EL (cell line): ENCODE measurements at places on chromosomes 12 and 14.
A peak's percentile ranks its signal among the peaks of the same experiment; 100 is the strongest.

DNA sequence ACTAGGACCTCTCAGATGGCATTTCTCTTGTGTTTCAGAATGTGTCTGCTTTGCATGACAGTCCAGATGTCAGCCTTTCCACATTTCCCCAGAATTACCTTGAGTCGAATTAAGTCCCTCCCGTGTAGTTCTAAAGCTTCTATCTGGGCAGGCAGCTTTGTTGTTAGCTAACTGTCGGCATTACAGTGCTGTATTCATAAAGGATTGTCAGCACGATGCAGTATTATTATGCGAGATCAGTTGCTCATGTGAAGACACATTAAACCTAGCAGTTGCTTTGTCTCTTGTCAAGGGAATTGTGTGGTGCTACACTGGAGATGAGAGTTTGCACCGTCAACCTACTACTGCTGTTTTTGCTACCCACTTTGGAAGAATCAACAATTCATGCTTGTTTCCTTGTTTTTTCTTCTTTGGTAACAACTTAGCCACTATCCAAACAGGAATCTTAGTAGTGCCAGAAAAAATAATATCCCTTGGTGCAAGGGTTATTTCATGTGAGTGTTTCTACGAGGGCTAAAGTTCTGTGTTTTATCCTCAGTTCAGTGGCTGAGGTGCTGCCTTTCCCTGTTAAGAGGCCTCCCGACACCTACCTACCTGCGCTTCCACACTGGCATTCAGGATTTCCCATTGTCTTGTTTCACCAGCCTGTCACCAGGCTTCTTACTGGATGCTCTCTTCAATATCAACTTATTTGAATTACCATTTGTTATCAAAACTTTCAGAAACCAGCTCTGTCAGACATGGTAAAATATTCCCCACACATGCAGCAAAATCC lies 297.9 kb upstream of the G2E3 start:
- DNase-seq, result no peak

DNA sequence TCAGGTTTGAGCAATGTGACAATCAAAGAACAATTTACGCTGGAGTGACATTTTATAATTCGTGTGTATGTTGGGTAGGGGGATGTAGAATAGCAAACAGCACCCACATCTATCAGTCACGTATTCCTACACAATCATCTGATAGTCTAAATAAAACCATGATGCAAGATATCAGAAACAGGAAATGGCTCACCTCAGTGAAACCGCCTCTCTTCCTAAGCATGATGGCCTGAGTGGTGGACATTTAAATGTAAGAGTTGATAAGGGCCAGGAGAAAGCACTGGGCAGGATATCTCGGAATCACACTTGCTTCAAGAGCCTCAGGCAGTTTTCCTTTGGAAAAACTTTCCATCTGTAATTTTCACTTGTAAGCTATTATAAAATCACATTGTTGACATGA lies 128.2 kb downstream of the GRIP1 start:
- DNase-seq, result peak; percentile 2

GRCh38 chr14:21003788-21004346 lies 4.8 kb downstream of the SLC39A2 start:
- no peak for DNase-seq

DNA sequence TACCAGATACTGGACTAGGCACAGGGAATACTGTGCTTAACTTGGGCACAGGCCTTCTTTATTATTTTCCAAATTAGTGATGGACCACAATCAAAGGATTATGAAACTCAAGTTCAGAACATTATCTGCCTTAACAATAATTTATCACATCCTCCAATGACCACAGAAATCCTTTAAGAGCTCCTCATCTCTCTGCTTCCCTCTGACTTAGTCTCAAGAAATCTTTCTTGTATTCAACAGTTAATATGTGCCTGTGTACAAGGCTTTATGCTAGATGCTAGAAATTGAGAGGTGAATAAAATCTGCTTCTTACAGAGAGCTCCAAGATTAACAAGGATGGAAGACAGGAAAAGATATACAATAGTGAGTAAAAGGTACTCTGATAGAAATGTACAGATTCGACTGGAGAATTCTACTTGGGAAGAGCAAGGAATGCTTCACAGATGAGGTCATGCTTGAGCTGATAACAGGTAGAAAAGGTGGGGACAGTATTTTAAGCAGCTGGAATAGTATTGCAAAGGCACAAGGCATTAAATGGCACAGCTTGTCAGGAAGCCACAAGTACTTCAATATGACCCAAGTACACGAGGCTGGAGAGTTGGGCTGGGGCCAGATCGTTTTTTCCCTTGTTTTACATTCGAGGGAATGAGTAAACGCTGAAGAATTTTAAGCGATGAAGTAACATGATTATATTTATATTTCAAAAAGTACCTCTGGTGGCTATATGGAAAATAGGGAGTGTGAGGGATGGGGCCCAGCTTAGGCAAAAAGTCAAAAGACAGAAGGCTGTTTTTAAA lies 55.1 kb upstream of the ARID2 start:
- DNase-seq, result peak; percentile 94

DNA sequence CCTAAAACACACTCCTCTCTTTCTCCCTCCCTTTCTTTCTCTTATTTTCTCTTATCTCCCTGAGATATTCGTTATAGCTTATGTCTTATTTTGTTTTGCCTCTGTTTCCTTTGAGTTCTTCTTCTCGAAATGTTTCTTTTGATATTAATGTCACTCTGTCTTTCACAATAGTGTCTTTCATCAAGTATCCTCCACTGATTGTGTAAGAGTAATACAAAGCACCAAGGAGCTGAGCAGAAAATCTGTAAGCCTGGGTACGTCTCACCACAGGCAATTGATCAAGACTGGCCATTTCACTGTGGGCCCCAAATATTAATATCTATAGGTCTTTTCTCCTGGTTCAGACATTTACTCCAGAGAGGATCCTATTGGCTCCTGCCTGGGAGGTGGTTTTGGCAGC lies 4.8 kb upstream of the LYZ start:
- no peak for DNase-seq

- no peak for DNase-seq
Measured at GRCh38 chr14:65465584-65465983, 53.1 kb downstream of the FUT8 start.

GRCh38 chr14:56127156-56127555 lies 8.9 kb downstream of the PELI2 start:
- DNase-seq, result no peak

GRCh38 chr12:71665090-71665463 lies 976 bp downstream of the THAP2 start:
- no peak for DNase-seq

DNA sequence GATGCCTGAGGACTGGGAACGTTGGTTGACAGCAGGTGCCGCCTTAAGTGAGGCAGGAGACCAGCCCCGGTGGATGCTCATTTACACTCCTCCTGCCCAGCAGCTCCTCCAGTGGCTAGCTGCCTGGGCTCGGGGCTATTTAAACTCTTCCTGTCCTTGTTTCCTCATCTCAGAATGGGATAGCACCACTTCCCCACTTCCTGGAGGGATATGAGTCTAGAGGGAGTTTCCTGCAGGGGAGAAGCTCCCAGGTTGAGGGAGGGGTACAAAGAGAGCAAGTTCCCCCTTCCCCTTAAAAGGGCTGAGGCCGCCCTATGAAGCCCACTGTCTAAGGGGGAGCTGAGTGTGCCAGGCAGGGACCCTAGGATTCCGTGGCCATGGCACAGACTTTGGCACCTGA lies 311.2 kb downstream of the AACS start:
- DNase-seq, result no peak

- no peak for DNase-seq
Measured at GRCh38 chr14:72613975-72614319, 280.0 kb downstream of the DPF3 start.

DNA sequence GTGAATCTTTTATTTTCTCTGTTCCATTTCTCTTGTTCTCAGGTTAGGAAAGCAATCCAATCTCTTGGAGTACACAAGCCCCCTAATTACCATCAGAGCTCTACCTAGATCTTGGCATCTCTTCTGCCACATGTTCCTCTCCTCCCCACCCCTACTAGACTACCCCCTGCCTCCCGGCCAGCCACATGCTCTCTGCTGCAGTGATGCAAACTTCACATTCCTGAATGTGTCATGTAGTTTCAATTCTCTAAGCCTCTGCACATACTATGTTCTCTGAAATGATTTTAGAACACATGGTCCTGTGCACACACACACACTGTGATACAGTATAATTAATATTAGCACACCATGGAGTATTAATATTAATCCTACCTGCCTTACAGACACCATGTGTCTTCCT lies 104.6 kb downstream of the EFCAB11 start:
- DNase-seq, result peak; percentile 75

DNA sequence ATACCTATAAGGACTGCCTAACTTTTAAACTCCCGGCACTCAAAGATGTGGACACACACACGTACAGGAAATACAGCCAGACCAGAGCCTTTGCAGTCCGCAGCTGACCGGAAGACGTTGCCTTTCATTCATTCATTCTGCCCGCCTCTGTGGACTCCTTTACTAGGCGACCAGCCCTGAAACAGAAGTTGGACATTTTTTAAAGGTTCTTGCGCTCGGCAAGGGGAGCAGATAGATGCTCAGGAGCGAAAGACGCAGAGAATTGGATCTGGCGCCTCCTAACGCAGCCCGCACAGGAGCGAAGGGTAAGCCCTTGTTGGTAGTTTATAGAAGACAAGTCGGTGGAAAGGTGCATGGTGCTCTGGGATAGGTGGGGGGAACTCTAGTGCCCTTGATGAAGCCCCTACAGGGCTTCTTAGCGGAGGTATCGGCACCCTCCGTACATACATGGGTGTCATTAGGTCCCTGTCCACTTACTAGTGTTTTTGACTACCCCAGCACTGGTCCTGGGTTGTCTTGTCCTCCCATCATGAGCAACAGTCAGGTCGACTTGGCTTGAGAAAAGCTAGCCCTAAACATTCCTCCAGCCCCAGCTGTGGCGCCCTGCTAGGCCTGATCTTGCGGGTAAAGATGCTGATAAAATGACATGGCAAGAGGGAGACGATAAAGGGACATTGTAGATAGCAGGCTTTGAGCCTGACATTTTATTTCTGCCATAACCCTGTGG lies at the start of gene KDM2B:
KDM2B (minus strand) TSS at position 65 of the 727 bp plus-strand sequence. CDS start 112 bp downstream, outside the sequence.
- DNase-seq, result peak; percentile 81

- DNase-seq, result peak; percentile 60
Measured at GRCh38 chr12:108302403-108303311, 36.5 kb downstream of the CMKLR1 start.

DNA sequence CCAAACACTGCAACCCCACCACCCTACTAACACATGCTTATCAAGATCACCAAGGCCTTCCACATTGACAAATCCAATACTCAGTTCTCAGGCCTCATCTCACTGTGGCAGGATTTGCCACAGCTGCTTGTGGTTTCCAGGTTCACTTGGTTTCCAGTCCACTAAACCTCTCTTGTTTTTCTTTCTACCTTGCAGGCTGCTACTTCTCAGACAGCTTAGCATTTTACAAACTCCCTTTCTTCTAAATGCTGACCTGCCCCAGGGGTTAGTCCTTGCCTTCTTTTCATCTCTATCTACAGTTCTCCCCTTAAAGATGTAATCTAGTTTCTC lies 84.1 kb downstream of the BCAT1 start:
- peak; percentile 56 for DNase-seq

- DNase-seq, result no peak
Measured at GRCh38 chr12:105993766-105994555, 144.8 kb downstream of the NUAK1 start.

GRCh38 chr14:81165188-81165587 lies 55.6 kb downstream of the GTF2A1 start:
- no peak for DNase-seq

- DNase-seq, result no peak
Measured at GRCh38 chr12:127121494-127122084, 1145.4 kb upstream of the TMEM132C start.

- no peak for DNase-seq
Measured at GRCh38 chr12:73506611-73507010, 1031.0 kb upstream of the ATXN7L3B start.

DNA sequence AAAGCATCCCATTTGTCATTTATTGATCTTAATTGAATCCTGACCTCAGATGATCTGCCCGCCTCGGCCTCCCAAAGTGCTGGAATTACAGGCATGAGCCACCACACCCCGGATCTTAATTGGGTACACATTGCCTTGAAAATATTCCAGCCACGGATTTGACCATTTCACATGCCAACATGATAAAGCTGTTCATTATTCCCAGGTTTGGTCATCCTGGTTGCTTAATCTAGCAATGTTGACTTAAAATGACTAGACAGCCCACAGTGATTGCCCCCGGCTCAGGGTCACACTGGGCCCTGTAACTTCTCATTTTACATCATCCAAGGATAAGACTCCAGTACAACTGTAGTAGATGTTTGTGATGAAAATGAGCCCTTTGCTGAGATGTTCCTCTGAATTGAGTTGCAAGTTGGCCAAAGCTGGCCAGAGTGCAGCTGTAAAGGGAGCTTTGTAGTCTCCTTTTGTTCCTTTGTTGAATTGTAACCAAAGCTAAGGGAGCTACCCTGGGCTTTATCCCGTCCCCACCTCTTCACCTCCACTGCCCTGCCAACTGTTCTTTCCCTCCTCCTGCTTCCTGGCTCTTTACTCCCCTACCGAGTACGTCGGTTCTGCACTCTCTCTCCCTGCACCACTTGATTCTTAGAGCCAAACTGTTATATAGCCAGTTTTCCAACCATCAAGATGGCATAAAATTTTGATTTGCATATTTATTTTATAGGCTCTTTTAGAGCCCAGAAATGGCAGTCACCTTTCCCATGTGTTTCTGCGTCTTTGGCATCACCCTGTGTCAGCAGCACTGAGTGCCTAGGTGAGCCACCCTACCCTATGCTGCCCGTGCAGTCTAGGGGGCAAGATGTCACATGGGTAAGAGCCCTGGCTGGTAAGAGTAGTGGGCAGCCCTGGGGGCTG lies 141.3 kb upstream of the HIF1A start:
- DNase-seq, result peak; percentile 99

- DNase-seq, result no peak
Measured at GRCh38 chr14:101047326-101047725, 143.8 kb upstream of the RTL1 start.

GRCh38 chr12:79547044-79547734 lies 143.6 kb downstream of the PAWR start:
- DNase-seq, result peak; percentile 97

DNA sequence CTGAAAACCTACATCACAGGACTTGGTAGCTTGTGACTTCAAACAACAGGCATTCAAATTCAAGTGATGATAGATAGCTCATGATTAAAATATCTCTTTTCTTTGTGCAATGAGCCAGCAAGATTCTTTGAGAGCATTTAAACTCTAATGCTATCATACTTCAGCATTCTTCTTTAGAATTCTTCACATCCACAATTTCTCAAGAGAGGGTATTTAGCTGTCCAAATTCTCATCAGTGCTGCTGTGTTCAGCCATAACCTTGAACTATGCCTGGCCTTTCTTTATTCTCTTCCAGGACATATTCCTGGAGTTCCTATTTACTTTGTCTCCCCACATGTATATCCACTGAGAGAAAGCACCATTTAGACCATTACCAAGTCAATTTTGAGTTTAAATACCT lies 321.1 kb downstream of the EGLN3 start:
- no peak for DNase-seq
